ENCODE measurements at places on chromosomes 16 and 17. TPM values are rescaled to one million over a fixed set of nuclear protein-coding genes. Genes with fewer than 3 reads are reported as not detected.
A peak's percentile ranks its signal among the peaks of the same experiment; 100 is the strongest.

GRCh38 chr16:79639576-79640311 lies 39.2 kb upstream of the MAF start:
- no peak overlapping the region for H3K27ac ChIP-seq
- H3K36me3 ChIP-seq, result no peaks in the 10 kb centered on the region
- no peak for DNase-seq
- H3K4me3 ChIP-seq, result no peak overlapping the region
- H3K27me3 ChIP-seq, result no peaks in the 10 kb centered on the region

GRCh38 chr17:1497831-1498230 lies 5.3 kb upstream of the MYO1C start:
- H3K27me3 ChIP-seq, result no peaks in the 10 kb centered on the region
- no peak for DNase-seq
- H3K4me3 ChIP-seq, result no peak overlapping the region
- no peaks in the 10 kb centered on the region for H3K4me1 ChIP-seq
- H3K36me3 ChIP-seq, result no peaks in the 10 kb centered on the region

- H3K27ac ChIP-seq, result no peak overlapping the region
- H3K4me3 ChIP-seq, result no peak overlapping the region
- no peaks in the 10 kb centered on the region for H3K36me3 ChIP-seq
- no peak for DNase-seq
These were observed 23.0 kb downstream of the KCNJ16 start for GRCh38 chr17:70098030-70098429.

- no peaks in the 10 kb centered on the region for H3K4me1 ChIP-seq
- no peaks in the 10 kb centered on the region for H3K36me3 ChIP-seq
- H3K4me3 ChIP-seq, result no peak overlapping the region
- no peaks in the 10 kb centered on the region for H3K27me3 ChIP-seq
These were observed 65.9 kb downstream of the SPACA3 start for GRCh38 chr17:33057564-33057963.

GRCh38 chr16:17939723-17940122 lies 396.8 kb downstream of the NPIPA8 start:
- no peaks in the 10 kb centered on the region for H3K36me3 ChIP-seq
- H3K27ac ChIP-seq, result no peak overlapping the region
- no peak for DNase-seq
- no peaks in the 10 kb centered on the region for H3K4me1 ChIP-seq
- H3K27me3 ChIP-seq, result no peaks in the 10 kb centered on the region
- no peak overlapping the region for H3K4me3 ChIP-seq

- no peaks in the 10 kb centered on the region for H3K27me3 ChIP-seq
- H3K27ac ChIP-seq, result no peak overlapping the region
- no peaks in the 10 kb centered on the region for H3K36me3 ChIP-seq
- no peak overlapping the region for H3K4me3 ChIP-seq
These were observed 903.8 kb upstream of the RBFOX1 start for GRCh38 chr16:6428861-6429260.

GRCh38 chr16:50506543-50506937 lies 41.7 kb upstream of the NKD1 start:
- H3K27ac ChIP-seq, result no peak overlapping the region
- H3K27me3 ChIP-seq, result no peaks in the 10 kb centered on the region
- no peak for DNase-seq
- no peak overlapping the region for H3K4me3 ChIP-seq
- H3K4me1 ChIP-seq, result no peaks in the 10 kb centered on the region

DNA sequence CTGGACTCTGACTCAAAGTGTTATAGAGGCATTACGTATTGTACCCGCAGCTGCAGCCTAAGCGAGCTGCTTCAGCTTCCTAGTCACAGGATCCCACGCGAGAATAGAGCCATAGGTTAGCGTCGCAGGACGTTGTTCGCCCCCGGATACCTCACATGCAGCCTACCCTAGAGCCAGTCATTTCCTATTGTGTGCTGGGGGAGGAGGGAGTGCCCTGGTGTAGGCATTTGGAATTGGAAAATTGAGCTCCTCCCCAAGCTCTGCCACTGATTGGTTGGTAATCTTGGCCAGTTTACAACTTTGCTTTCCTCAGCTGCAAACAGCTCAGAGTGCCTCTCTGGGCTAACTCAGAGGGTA lies 530 bp downstream of the NAA60 start:
- H3K36me3 ChIP-seq, result no peaks in the 10 kb centered on the region
- peak overlapping the region; percentile 63 for H3K4me3 ChIP-seq
- DNase-seq, result peak; percentile 64
- H3K27me3 ChIP-seq, result no peaks in the 10 kb centered on the region
- H3K27ac ChIP-seq, result peak overlapping the region; percentile 42

DNA sequence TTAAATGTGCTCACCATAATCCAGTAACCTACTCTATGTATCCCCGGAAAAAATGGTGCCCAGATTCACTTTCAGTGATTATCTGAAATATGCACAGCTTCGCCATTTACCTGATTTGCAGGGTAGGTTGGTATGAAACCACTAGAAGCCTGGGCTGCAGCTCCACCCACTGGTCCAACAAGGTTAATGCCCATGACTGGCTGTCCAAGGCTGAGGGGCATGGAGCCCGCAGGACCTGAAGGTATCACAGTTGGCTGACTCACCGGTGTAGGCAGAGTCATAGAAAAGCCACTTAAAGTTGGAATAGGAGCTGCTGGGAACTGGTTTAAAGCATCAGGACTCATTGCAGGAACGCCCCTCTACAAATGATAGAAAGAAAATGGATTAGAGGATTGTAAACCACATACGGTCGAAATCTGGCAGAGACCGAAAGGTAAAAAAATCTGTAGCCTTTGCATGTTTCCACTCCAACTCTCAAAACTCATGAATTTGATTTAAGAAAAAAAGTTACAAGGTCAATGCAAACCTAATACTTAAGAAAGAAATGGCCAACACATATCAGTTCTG lies 38.6 kb downstream of the SYNRG start:
- peak; percentile 59 for DNase-seq
- H3K27me3 ChIP-seq, result no peaks in the 10 kb centered on the region

DNA sequence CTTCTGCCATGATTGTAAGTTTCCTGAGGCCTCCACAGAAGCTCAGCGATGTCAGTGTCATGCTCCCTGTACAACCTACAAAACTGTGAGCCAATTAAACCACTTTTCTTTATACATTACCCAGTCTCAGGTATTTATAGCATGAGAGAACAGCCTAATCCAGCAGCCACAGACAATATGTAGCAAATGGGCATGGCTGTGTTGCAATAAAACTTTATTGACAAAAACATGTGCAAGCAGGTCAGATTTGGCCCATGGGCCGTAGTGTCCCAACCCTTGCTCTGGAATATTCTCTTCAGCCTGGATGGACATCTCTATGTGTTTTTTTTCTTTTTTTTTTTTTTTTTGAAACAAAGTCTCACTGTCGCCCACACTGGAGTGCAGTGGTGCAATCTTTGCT lies 60.9 kb upstream of the EEF2KMT start:
- H3K36me3 ChIP-seq, result no peaks in the 10 kb centered on the region
- no peaks in the 10 kb centered on the region for H3K4me1 ChIP-seq
- no peak overlapping the region for H3K4me3 ChIP-seq
- DNase-seq, result no peak

DNA sequence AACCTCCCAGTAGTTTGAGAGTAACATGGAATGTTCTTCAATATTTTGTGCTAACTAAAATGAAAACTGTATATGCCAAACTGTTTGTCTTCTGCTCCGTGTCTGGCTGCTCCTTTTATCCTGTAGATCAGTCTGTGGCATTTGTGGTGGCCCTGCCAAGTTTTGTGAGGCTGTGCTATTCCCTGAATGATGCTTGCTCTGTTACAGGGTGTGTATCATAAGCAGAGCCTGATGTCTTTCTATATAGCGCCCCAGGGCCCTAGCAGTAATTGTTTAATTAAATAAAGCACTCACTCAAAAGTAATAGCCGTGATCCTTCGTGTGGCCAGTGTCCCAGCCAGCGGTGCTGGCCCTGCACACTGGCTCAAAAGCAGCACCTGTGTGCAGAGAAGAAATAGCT lies 27.8 kb upstream of the NAT9 start:
- no peaks in the 10 kb centered on the region for H3K27me3 ChIP-seq
- DNase-seq, result no peak
- no peak overlapping the region for H3K27ac ChIP-seq
- no peak overlapping the region for H3K4me3 ChIP-seq
- H3K36me3 ChIP-seq, result peaks cover 5% of the 10 kb centered on the region

GRCh38 chr16:2204416-2205103 lies 694 bp upstream of the MLST8 start:
- peak overlapping the region; percentile 58 for H3K4me3 ChIP-seq
- H3K4me1 ChIP-seq, result peaks cover 12% of the 10 kb centered on the region
- no peak for DNase-seq
- H3K27me3 ChIP-seq, result no peaks in the 10 kb centered on the region
- H3K36me3 ChIP-seq, result peaks cover 8% of the 10 kb centered on the region

- no peaks in the 10 kb centered on the region for H3K4me1 ChIP-seq
- H3K27ac ChIP-seq, result no peak overlapping the region
- H3K4me3 ChIP-seq, result no peak overlapping the region
- peaks cover 24% of the 10 kb centered on the region for H3K27me3 ChIP-seq
These were observed 1.1 kb upstream of the AATK start for GRCh38 chr17:81167194-81167524.

GRCh38 chr17:80296221-80296620 lies 35.6 kb downstream of the RNF213 start:
- peaks cover 32% of the 10 kb centered on the region for H3K36me3 ChIP-seq
- H3K27ac ChIP-seq, result no peak overlapping the region
- no peak for DNase-seq
- H3K4me3 ChIP-seq, result no peak overlapping the region
- no peaks in the 10 kb centered on the region for H3K27me3 ChIP-seq
- no peaks in the 10 kb centered on the region for H3K4me1 ChIP-seq

GRCh38 chr17:76734080-76734840 lies 2.9 kb downstream of the SRSF2 start:
- H3K36me3 ChIP-seq, result no peaks in the 10 kb centered on the region
- peak overlapping the region; percentile 100 for H3K27ac ChIP-seq
- peak; percentile 36 for DNase-seq
- no peaks in the 10 kb centered on the region for H3K27me3 ChIP-seq
- H3K4me3 ChIP-seq, result peak overlapping the region; percentile 79
- peaks cover 4% of the 10 kb centered on the region for H3K4me1 ChIP-seq

- peak; percentile 77 for DNase-seq
- peak overlapping the region; percentile 77 for H3K4me3 ChIP-seq
- no peaks in the 10 kb centered on the region for H3K27me3 ChIP-seq
- peak overlapping the region; percentile 81 for H3K27ac ChIP-seq
- H3K36me3 ChIP-seq, result no peaks in the 10 kb centered on the region
- no peaks in the 10 kb centered on the region for H3K4me1 ChIP-seq
These were observed 736 bp downstream of the SPATA20 start for GRCh38 chr17:50547736-50548083.

The SPNS3 gene
- 1.0 TPM for total RNA-seq

The KRT17 gene
- not detected for total RNA-seq

The CMTM2 gene
- total RNA-seq, result not detected

The ADGRG1 gene
- total RNA-seq, result 68.9 TPM

The LGALS9B gene
- total RNA-seq, result 25.8 TPM

The TMC8 gene
- total RNA-seq, result 5.3 TPM

The CD300H gene
- total RNA-seq, result not detected

The PLXDC1 gene
- 4.4 TPM for total RNA-seq

The TPSD1 gene
- 0.64 TPM for total RNA-seq

Data from colonic mucosa (tissue), 4 donors.